ENCODE measurements at places on chromosomes 5 and 9.
A peak's percentile ranks its signal among the peaks of the same experiment; 100 is the strongest.

- DNase-seq = no peak
These were observed 2.7 kb downstream of the MTRR start for GRCh38 chr5:7871653-7872052.

DNA sequence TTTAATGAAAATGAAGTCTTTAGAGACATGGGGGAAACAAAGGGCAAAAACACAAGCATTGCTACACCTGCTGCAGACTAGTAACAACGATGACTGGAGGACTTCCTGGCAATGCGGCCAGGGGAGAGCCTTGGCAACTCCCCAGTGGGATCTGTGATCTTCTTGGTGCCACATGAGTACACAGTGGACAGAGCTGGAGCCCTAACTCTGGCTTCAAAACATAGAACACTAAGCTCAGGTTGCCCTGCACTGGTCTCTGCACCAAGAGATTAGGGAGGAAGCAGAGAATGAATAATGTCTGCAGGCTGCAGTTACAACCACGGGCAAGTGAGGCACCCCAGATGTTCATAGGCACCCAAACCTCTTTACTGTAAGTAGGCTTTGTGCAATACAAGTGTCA is 91.1 kb downstream of the MRPS27 start:
- DNase-seq = no peak

DNA sequence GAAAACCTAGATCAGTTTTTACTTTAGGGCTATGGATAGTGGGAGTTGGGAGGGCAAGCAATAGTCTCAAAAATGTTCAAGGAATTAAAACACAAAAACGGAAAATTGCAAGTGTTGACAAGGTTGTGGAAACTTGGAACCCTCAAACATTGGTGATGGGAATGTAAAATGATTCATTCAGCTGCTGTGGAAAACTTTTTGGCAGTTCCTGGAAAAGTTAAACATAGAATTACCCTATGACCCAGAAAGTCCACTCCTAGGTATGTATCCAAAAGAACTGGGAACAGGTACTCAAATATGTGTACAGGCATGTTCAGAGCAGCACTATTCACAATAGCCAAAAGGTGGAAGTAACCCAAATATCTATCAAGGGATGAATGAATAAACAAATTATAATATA is 1.2 kb upstream of the MSANTD3 start:
- no peak for DNase-seq

- DNase-seq = no peak
These were observed 15.0 kb upstream of the RPS14 start for GRCh38 chr5:150464554-150465012.

- DNase-seq = peak; percentile 7
These were observed 33.7 kb downstream of the LHX2 start for GRCh38 chr9:124045076-124045829.

DNA sequence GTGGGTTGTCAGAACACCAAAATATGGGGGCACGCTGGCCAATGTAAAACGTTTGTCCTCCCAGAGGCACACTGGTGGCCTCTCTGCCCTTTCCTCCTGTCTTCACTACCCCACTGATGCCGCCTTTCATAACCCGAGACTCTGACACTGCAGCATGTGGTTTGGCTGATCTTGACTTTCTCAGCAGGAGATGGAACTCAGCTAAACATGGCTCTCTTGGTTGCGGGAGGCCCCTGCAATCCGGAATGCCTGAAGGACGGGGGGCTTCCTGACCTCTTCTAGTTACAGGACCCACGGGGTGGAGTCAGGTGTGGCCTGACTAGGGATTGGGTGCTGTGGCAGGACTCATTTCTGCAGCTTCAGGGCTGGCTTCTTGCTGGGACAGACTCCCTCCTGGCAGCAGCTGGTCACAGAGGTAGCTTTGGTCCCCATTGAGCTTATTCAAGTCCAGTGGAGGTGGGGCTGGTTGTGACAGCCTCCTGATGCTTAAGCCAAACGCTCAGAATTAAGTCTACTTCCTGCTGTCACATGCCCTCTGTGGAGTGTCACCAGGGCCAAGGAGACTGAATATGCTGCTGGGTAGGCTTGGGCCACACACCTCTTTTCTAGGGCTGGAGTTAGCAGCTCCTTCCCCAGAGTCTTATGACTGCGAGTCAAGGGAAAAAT is 44.2 kb downstream of the NXNL2 start:
- no peak for DNase-seq

- DNase-seq = no peak
These were observed 13.3 kb upstream of the IFNK start for GRCh38 chr9:27510780-27511179.

- DNase-seq = no peak
These were observed 8.3 kb upstream of the NRARP start for GRCh38 chr9:137310189-137311052.
